Tongue (tissue), 3 donors: ENCODE measurements at places on chromosomes 7 and 10. TPM values are rescaled to one million over a fixed set of nuclear protein-coding genes. Genes with fewer than 3 reads are reported as not detected.

The OR6B1 gene
- not detected for total RNA-seq

The PARD3 gene
- total RNA-seq, result 129 TPM

The ANKRD7 gene
- 2.2 TPM for total RNA-seq

The OR6V1 gene
- not detected for total RNA-seq

The LIPF gene
- not detected for total RNA-seq

The ELAPOR2 gene
- 13.8 TPM for total RNA-seq

DNA sequence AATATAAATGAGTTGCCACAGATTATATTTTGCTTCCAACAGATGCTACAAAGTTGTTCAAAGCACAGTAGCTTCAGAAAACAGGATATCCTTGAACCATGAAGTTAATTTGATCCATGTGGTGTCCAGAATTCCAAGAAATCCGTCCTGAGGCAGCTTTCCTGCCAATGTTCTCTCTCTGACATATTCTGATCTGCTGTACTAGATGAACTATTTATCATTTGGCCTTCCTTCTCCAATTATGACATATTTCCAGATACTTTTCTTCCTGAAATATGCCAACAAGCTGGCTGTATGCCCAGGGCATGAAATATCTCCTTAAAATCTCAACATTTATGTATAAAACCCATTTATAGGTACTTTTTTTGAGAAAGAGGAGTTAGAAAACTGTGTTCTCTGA, 141.1 kb downstream of the SPAG6 start:
- no peak for DNase-seq

- no peak for DNase-seq
Measured at GRCh38 chr10:60979667-60980104, 35.7 kb upstream of the RHOBTB1 start.

GRCh38 chr10:130017631-130018022, 53.6 kb upstream of the EBF3 start:
- no peak for DNase-seq

DNA sequence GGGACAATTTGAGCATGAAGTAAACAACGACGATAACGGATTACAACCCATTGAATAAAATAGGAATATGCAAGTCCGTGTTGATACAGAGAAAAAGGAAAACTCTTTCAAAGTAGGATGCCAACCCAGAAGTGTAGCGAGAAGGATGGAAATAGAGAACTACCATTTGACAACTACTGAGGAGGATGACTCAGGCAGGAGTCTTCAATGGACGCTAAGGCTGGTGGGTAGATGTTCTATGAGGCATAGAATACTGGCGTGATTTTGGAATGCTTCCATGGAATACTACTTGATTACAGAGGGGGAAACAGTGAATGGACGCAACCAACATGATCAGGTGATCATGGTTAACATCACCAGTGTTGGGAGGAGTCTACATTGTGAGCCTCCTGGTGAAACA, 828 bp upstream of the CFAP70 start:
- no peak for DNase-seq

DNA sequence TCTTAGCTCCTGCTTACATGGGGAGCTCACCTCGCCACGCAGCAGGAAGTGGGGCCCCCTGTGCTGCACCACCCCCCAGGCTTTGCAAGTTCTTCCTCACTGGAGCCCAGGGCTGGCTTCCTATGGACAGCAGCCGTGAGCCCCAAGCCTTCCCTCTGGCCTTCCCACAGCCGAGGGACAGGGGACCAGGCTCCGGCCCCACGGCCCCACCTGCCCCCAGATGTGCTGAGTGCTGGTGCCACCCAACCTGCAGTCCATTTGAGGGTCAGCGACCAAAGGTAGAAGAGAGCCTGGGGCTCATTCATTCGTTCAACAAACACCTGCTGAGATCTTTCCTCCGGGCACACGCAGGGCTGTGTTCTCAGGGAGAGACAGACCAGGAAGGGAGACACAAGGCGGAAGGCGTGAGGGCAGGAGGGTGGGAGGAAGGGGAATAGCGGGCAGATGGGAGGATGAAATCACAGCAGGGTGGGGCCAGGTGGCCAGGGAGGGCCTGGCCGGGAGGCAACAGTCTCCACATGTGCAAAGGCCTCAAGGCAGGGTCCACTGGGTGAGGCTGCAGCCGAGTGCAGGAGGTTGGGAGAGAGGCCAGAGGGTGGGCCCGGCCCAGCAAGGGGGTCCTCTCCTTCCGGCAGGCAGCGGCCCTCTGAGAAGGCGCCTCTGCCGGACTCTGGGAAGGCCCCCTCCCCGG, 100.1 kb downstream of the FOXL3 start:
- DNase-seq, result no peak

- DNase-seq, result no peak
Measured at GRCh38 chr10:87618566-87619423, 40.9 kb upstream of the PAPSS2 start.
